RPMI8226 (cell line): ENCODE measurements at places on chromosomes 6 and 20.

GRCh38 chr6:64984948-64985347 lies 722.1 kb downstream of the EYS start:
- DNase-seq: no peak

DNA sequence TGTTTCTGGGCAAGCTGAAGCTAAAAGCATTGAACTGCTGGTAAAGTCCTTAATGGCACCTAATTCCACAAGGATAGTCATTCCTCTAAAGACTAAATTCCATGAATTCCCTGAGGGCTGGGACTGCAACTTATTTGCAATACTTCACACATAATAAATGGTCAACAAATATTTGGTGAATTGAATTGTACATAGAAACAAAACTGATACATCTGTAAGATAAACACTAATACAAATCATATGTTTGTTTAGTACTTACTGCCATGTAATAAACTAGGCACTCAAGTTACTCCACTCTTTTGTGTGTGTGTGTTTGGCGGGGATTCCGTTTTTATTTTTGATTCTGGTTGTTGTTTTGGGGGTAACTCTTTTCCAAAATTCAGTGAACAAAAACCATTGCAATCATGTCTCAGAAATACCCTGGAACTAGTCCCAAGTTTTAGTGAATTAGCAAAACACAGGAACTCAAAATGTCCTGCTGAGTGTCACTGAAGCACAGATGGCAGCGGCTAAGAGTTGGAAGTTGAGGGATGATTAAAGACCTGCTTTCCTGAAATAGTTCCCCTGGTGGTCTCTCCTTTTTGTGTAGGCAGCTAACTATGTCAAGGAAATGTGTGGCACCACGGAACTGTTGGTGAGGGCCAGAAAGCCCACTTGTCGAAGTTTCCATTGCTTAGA lies 74.8 kb upstream of the SNRPB2 start:
- DNase-seq: no peak

DNA sequence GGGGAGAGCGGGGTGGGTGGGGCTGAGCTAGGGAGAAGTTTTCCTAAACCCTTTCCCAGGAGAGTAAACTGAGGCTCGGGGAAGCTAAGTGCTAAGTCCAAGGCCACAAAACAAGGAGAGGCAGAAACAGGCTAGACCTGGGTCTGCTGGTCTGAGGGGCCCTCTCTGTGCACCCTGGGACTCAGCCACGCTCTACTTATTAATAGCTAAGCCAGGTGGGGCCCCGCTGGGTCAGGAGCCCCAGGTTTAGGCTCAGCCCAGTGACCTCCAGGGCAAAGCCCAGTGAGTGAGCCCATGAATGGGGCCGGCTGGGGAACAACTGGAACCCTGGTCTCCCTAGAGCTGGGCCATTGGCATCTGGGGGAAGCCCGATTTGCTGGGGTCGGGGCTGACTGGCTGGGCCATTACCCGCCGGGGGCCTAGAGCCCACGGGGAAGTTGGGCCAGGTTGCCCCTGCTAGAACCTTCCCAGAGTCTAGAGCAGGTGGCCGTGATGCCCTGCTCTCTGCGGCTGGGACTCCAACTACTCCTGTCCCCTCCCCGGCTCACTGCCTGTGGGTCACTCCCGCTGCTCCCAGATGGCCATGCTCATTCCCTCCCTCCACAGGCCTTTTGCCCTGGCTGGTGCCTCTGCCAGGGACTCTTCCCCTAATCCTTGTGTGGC lies 24.1 kb upstream of the NOL4L start:
- DNase-seq: no peak

DNA sequence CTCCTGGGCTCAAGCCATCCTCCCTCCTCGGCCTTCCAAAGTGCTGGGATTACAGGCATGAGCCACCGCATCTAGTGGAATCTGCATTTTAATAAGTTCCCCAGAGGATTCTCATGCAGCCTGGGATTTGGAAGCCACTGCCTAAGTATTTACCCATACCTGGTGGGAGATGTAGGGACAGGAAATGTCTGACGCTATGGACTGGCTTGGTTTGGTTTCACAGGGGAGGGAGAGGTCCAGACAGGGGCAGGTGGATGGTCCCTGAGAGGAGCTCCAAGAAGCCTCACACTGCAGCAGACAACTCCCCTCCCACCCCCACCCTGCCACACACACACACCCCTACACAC lies 4.4 kb downstream of the VSTM2L start:
- no peak for DNase-seq

DNA sequence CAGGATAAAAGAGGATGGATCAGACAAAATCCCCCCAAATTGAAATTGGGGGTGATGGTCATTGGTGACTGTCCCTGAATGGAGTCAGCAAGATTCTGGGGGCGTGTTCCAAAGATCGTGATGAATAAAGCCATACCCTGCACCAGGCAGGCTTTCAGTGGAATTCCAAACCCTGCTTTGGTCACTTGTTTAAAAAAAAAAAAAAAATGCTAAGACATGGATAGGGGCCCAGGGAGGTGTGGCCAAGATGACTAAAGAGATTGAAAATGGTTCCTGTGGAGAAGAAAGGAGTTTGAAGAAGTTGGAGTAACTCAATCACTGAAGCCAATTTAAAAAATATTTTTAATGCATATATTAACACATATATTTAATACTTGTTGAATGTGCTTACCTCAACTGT lies 161.4 kb upstream of the KCNG1 start:
- no peak for DNase-seq

DNA sequence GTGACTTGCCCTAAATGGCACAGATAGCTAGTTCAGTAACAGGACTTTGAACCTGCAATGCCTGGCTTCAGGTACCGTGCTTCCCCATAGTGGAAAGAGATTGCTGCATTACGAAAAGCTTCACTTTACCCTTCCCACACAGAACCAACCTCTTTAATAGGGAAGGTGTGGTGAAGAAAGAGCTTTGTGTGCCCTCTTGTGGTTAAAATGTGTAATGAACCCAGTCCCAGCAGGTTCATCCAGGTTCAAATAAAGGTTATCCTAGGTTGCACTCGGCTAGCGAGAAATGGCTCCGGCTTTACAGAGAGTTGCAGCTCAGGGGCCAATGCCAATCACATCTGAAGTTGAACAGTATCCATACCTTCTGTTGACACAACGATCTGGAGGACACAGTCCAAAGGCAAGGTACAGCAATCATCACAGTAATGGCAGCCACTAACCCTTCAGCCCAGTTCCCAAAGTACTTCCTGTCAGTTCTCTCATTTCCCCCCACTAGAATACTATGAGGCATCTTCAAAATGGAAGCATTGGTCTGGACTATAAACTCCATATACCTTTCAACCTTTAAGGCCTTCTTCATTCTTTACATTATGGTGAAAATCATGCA lies 3.0 kb downstream of the DEFB115 start:
- peak; percentile 47 for DNase-seq

DNA sequence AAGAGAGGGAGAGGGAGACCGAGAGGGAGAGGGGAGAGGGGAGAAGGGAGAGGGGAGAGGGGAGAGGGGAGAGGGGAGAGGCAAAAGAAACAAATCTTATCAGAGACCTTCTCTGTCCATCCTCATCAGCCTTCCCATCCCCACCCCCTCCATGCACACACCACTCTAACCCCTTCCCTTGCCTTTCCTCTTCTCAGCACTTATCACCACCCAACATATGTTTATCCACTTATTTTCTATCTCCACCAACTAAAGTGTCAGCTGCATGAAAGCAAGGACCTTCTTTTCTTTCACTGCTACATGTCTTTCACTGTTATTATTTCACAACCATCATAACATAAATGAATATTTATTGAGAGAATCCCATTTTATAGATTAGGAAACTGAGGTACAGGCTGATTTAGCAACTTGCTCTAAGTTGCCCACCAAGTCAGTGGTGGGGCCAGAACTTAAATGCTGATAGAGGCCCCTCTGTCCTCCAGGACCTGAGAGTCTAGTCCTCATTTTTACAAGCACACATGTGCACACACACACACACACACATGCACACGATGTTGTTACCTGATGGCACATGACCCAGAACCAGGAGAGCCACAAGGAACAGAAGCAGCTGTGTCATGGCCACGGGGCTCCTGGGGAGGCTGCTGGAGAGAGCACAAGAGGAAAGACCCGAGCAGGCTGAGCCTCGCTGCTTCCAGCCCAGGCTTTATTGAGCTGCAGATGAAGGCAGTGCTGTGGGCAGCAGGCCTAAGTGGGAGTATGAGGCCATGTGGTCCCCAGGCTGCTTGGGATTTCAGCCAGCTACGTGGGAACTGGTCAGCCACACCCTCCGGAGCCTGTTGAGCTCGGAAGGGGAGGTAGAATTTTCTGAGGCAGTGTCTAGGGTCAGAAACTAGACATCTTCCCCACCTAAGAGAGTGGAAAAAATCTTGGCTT lies 2.3 kb downstream of the DEFB124 start:
- no peak for DNase-seq

- no peak for DNase-seq
Observed at GRCh38 chr6:72825315-72825911, 203.5 kb downstream of the KCNQ5 start.

DNA sequence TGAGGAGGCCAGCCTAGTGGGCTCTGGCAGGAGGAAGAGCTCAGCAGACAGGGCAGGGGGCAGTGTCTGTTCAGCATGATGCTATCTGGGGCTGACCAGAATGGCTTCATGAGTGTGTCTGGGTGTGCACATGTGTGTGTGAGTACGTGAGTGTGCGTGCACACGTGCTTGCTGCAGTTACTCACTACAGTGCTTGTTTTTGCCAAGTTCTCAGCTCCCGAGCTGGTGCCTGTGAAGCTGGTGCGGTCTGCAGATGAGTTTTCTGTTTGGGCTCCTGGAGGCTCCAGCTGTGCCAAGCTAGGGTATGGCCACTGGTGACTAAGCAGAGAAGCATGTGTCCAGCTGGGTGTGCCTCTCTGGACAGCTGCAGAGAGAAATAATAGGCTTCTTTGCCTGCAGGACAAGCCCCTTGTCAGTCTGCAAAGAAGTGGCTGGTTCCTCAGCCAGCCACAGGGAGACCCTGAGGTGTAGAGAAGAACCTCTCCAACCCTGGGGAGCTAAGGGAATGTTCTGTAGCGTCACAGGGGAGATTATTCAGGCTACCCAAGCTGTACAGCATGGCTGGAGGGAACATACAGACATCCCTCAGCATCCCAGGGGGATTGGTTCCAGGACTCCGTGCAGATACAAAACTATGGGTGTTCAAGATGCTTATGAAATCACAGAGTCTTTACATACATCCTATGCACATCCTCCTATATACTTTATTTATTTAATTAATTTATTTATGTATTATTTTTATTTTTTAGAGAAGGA lies 40.2 kb upstream of the FAM50B start:
- DNase-seq: peak; percentile 42

- no peak for DNase-seq
Observed at GRCh38 chr6:136524936-136525413, 25.2 kb downstream of the MAP7 start.

GRCh38 chr6:147503587-147503986 lies 4.9 kb upstream of the SAMD5 start:
- no peak for DNase-seq

DNA sequence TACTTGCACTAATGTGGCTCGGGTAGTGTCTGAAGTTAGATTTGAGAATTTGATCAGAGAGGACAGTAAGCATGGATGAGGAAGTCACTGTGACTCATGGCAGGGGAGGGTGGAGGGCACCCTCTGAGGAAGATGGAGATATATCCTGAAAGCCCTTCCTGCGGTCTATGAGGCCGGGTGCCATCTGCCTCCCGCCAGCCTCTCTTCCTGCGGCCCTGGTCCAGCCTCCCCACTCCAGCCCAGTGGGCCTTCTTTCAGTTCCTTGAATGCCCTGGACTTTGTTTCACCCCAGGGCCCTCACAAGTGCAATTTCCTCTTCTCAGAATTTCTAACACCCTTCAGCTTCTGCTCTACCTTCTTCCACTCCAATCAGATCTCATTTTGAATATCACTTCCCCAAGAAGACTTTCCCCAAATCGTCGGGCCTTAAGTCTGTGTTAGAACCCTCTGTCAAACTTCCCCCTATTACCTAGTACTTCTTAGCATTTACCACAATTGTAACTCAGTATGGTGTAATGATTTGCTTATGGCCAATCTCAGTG lies 20.2 kb upstream of the TNFAIP3 start:
- no peak for DNase-seq

DNA sequence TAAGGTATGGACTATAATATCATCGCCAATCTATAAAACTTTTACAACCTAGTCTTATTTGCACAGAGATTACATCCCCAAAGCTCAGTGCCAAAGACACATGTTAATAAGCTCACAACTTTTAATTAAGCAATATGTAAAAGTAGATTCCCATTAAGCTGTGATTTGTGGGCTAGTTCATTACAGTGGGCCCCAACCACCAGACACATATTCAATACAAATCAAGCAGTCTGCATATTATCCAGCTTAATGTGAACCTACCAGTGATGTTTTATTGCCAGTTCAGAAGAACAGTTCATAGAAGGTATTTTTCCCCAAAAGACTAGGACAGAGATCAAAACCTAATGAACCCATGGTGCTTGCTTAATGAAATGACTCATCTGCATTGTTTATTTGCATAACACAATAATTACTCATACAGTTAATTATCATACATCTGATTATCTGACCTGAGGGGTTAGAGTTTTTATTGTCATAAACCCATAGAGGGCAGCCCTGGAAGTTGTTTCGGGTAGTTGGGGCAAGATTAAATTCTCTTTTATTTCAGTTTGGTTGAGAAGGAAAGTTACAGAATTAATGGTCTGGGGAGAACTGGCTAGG lies 831.0 kb downstream of the TFAP2A start:
- DNase-seq: no peak
